B cell (primary cell): ENCODE measurements at places on chromosomes 2 and 18. TPM values are rescaled to one million over a fixed set of nuclear protein-coding genes. Genes with fewer than 3 reads are reported as not detected.
A peak's percentile ranks its signal among the peaks of the same experiment; 100 is the strongest.

DNA sequence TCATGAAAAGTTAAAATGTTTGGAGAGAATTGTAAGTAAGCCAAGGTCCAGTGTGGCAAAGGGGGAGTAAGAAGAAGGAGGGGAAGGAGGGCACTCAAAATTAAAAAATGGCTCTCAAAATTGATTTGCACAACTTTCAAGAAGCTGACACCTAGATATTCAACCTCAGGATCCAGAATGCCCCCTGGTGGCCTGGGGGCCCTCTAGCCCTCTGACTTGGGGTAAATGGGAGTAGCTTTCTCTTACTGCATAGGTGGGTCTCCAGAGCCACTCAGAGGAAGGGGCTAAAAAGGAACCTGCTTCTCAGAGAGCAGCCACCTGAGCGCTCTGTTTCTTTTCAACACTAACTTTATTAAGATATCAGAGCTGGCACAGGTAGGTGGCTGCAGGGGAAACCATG is 968.5 kb downstream of the BCL11A start:
- peaks cover 5% of the 10 kb centered on the region for H3K4me1 ChIP-seq
- no peak overlapping the region for H3K4me3 ChIP-seq
- no peak for DNase-seq
- no peak overlapping the region for H3K27ac ChIP-seq
- H3K36me3 ChIP-seq = no peaks in the 10 kb centered on the region
- no peaks in the 10 kb centered on the region for H3K27me3 ChIP-seq

- no peaks in the 10 kb centered on the region for H3K4me1 ChIP-seq
- no peak overlapping the region for H3K27ac ChIP-seq
- H3K4me3 ChIP-seq = no peak overlapping the region
- no peaks in the 10 kb centered on the region for H3K36me3 ChIP-seq
- no peak for DNase-seq
Observed at GRCh38 chr2:11541693-11542274, 7.9 kb downstream of the GREB1 start.

DNA sequence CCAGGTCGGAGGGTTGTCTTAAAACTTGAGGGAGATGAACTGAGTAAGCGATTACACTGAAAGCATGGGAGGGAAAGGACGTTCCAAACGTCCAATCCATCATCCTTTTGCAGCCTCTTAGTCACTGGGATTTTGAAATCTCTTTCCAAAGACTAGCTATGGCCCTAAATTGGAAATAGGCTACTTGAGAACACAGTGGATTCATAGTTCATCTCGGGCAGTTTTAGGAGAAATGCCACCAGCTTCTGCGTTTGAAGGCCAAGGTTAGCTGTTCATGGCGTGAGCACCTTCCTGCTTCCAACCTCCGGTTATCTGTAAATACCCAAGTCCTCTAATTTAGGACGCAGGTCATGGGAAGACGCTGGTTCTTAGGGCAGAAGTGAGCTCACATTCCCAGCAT is 821 bp upstream of the EML6 start:
- H3K27me3 ChIP-seq = no peaks in the 10 kb centered on the region
- peak overlapping the region; percentile 51 for H3K4me3 ChIP-seq
- peak overlapping the region; percentile 59 for H3K27ac ChIP-seq
- peaks cover 15% of the 10 kb centered on the region for H3K4me1 ChIP-seq

GRCh38 chr2:65706411-65706810 is 274.0 kb upstream of the SPRED2 start:
- H3K4me3 ChIP-seq = no peak overlapping the region
- no peaks in the 10 kb centered on the region for H3K4me1 ChIP-seq
- H3K27ac ChIP-seq = no peak overlapping the region
- DNase-seq = no peak
- H3K36me3 ChIP-seq = no peaks in the 10 kb centered on the region
- peaks cover 15% of the 10 kb centered on the region for H3K27me3 ChIP-seq

DNA sequence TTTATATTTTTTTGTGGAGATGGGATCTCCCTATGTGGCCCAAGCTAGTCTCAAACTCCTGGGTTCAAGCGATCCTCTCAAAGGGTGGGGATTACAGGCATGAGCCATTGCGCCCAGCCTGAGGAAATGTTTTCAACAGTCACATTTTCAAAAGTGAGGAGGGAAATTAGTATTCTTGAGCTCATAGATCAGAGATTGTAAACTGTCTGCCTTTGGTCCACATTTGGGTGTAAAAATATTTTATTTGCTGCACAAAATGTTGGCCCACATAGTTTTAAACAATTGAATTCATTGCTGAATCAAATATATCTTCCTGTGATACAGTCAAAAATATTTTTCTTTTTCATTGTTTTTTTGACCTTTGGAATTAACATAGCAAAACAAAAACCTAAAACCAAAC is 48.6 kb downstream of the NOP58 start:
- peaks cover 1% of the 10 kb centered on the region for H3K36me3 ChIP-seq
- no peak for DNase-seq
- no peaks in the 10 kb centered on the region for H3K27me3 ChIP-seq
- H3K27ac ChIP-seq = no peak overlapping the region
- H3K4me3 ChIP-seq = no peak overlapping the region

- H3K4me1 ChIP-seq = no peaks in the 10 kb centered on the region
- no peak overlapping the region for H3K27ac ChIP-seq
- H3K4me3 ChIP-seq = no peak overlapping the region
- no peaks in the 10 kb centered on the region for H3K27me3 ChIP-seq
- H3K36me3 ChIP-seq = peaks cover 18% of the 10 kb centered on the region
Observed at GRCh38 chr2:32192418-32192817, 26.8 kb downstream of the SLC30A6 start.

DNA sequence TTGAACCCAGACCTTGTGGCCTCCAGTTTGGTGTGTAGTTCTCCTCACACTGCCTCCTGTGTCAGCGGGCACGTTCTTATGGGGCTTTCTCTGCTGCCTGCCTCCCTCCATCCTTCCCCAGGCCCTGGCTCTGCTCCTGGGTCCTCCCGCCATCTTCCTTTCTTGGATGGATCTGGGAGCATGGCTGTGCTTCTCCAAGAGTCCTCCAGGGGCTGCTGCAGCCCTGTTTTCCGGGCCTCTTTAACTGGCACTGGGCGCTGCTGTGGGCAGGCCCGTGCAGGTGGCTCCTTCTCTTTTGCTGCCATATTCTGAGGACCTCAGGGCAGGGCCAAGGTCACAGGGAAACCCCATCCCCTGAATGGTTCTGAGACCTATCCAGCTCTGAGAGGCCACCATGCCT is 17.8 kb downstream of the THNSL2 start:
- peaks cover 6% of the 10 kb centered on the region for H3K4me1 ChIP-seq
- no peaks in the 10 kb centered on the region for H3K36me3 ChIP-seq
- no peak overlapping the region for H3K4me3 ChIP-seq
- peaks cover 6% of the 10 kb centered on the region for H3K27me3 ChIP-seq
- DNase-seq = no peak

FAM110C gene
- not detected in 2 replicates for polyA plus RNA-seq

RPRD1A gene
- 27.6 and 45.8 TPM in 2 replicates for polyA plus RNA-seq

TDRD15 gene
- polyA plus RNA-seq = 0.04 TPM in 1 of 2 replicates, not detected in the other

DNAJC5G gene
- not detected in 2 replicates for polyA plus RNA-seq

RELCH gene
- 17.6 and 28.2 TPM in 2 replicates for polyA plus RNA-seq

IL36B gene
- polyA plus RNA-seq = not detected in 2 replicates

SELENOI gene
- polyA plus RNA-seq = 3.4 and 9.3 TPM in 2 replicates
